ENCODE measurements at places on chromosomes 3 and 15.

DNA sequence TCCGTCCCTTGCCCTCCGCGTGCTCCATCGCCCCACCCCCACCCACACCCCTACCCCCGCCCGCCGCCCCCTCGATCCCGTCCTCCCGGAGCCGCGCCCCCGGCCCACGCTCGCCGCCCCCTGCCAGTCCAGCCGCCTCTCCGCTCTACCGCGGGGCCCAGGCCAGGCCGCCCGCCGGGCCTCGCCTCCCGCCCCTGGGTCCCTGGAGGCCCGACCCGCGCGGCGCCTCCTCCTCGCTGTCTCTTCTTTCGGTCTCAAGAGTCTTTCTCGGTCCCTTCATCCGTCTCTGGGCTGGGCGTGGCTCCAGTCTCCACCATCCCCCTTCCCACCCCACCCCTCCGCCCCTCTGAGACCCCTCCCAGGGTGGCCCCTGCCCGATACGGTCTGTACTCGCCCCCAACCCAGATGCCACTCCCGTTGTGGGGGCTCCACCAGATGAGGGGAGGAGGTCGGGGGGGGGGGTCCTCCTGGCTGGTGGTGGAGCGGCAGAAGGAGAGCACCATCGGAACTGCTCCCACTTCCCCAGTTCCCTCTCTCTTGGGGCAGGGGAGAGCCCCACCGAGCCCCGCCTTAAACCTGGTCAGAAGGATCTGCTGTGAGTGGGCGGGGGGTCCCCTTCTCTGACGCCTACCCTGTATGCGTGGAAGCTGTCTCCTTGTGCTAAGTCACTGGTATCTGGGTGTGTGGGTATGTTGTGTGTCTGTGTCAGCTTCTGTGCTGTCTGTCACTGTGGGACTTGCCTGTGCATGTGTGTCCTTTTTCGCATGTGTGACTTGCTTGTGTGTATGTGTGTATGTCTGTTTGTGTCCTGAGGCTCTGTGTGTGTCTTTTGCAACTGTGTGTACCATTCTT is 1.0 kb downstream of the PRKCD start:
- DNase-seq: peak; percentile 26

GRCh38 chr3:163785693-163786092 is 1292.6 kb downstream of the SI start:
- DNase-seq: no peak

DNA sequence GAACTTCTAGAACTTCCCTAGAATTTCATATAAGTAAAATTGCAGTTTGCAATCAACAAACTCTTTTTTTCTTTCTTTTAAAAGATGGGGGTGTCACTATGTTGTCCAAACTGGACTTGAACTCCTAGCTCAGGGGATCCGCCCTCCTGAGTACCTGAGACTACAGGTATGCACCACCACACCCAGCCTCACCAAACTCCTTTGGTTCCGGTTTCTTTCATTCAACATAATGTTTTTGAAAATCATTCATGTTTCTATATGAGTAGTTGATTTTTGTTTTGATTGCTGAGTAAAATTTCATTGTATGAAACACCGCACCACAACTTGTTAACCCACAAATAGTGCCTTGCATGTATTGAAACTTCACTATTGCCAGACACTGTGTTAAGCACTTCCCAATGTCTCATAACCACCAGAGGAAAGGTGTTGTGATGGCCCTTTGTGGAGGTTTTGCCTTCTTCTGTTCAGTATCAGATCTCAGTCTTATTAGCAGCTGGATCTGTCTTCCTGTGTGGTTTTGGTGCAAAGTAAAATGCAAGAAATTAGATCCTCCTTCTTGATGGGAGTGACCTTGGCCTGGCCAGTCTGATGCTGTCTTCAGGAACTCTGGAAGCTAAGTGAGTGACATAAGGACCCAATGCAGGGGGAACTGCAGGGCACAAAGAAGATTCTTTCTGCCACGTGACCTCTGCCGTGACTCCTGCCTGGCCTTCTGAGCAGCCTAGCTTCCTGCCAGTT is 78.8 kb upstream of the UBE2E1 start:
- no peak for DNase-seq

DNA sequence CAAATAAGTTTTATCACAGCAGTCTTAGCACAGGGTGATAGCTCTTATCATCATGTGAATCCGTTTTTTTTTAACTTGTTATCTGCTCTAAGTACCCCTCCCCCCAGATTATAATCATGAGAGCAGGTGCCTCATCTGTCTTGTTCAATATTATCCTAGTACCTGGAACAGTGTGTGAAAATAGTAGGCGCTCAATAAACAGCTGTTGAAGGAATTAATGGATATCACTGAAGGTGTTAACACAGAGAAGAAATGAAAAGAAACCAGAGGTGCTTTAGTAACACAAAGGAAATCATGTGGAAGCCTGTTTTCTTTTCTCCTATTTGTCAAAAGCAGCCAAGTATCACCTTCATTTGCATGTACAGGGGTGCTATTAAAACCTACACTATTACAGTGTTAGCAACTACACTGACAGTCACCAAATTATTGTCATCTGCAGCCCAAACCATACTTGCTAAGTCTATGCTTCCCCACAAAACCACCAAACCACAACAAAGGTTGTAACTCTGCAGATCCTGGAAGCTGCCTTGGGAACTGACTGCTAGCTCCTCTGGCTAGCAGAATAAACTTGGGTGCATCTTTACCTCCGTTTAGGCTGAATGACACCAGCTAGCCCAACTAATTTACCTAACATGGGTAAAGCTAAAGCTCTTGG is 2.9 kb downstream of the XPC start:
- DNase-seq: peak; percentile 28

GRCh38 chr3:120224237-120224636 is 60.8 kb downstream of the GPR156 start:
- DNase-seq: no peak

GRCh38 chr3:166085164-166085856 is 248.1 kb upstream of the BCHE start:
- DNase-seq: no peak

GRCh38 chr3:184500344-184500923 is 61.2 kb upstream of the EPHB3 start:
- no peak for DNase-seq

- DNase-seq: peak; percentile 2
Measured at GRCh38 chr3:169965562-169966427, 812 bp upstream of the SEC62 start.

DNA sequence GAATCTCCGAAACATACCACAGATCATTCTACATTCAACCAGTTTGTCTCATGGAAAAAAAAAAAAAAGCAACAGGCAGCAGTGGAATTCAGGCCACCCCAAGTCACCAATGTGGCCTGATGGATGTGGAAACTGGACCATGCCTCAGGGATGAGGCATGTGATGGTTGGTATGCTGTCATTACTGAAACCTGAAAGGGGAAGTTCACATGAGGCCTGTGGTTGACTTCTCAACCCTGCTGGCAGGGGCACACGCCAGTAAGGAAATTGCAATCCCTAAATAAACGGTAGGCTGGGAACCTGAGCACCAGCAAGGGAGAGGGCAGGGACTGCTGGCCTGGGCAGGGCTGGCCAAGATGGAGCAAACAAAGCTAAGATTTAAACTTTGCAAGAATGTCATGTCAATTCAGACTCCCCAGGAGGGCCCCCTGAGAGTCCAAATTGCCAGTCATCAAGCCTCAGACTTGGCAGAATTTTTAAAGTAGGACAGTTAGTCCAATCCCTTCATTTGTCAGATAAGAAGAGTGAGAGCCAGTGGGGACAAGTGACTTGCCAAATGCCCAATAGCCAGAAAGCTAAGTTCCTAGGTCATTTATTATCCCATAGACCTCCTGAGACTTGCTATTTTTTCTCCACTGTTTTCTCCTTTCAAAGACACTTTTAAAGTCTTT is 310.4 kb downstream of the ERC2 start:
- DNase-seq: no peak

DNA sequence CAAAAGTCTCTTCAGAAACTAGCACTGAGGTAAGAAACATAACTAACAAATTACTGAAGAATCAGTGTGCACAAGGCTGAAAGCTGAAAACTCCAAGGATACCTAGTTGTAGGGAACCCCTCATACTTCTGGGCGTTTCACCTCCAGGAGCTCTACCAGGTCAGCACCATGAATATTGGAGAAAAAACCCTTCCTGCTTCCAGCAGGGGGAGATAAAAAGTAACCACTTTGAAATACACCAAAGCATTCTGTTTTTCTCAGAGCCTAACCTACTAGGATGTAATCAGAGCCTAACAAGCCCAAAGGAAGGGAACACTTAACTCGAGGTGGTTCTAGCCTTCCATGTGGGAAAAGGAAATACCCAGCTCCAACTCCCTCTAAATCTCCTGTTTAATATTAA is 175.8 kb upstream of the MME start:
- no peak for DNase-seq

- no peak for DNase-seq
Measured at GRCh38 chr15:70030851-70031250, 66.9 kb downstream of the TLE3 start.

GRCh38 chr3:25262322-25262721 is 165.7 kb upstream of the RARB start:
- DNase-seq: no peak

DNA sequence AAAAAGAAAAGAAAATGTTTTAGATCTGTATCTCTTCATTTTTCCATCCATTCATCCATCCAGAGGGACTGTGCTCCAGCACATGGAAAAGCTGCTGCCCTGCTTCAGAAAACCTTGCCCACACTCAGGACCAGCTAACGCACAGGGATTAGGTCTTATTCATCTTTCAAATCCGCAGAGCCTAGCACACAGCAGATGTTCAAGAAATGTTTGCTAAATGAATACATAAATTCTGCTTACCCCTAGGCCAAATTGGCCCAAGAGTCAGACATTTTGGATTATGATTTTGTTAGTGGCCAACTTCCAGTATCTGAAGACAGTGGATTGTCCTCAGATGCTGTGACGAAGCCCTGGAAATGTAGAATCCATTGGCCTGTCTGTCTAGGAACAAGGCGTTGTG is 71.4 kb downstream of the GHSR start:
- no peak for DNase-seq

DNA sequence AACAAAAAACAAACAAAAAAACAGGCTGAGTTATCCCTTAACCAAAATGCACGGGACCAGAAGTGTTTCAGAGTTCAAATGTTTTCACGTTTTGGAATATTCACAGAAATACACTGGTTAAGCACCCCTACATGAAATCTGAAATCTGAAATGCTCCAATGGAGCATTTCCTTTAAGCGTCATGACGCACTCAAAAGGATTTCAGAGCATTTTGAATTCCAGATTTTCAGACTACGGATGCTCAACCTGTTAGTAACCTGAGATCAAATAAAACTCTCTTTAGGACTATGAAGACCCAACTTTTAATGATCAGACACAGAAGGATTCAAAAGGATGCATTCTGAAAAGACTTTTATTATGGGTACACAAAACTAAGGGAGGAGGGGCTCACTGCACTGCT is 9.6 kb downstream of the CLPX start:
- no peak for DNase-seq

- DNase-seq: no peak
Measured at GRCh38 chr3:25448750-25449692, 21.0 kb downstream of the RARB start.

- no peak for DNase-seq
Measured at GRCh38 chr3:8458238-8458661, 43.4 kb upstream of the LMCD1 start.

- DNase-seq: peak; percentile 55
Measured at GRCh38 chr3:125150525-125151441, 61.8 kb downstream of the SLC12A8 start.

- no peak for DNase-seq
Measured at GRCh38 chr15:68379759-68380290, 52.1 kb downstream of the ITGA11 start.

GRCh38 chr3:138434276-138434874 is at the start of gene ESYT3:
TSS of gene ESYT3 (plus strand) at chr3:138434616. CDS start at chr3:138434799, 183 bp downstream.
- DNase-seq: peak; percentile 41

- DNase-seq: no peak
Measured at GRCh38 chr3:71784201-71784913, 591 bp downstream of the PROK2 start.

DNA sequence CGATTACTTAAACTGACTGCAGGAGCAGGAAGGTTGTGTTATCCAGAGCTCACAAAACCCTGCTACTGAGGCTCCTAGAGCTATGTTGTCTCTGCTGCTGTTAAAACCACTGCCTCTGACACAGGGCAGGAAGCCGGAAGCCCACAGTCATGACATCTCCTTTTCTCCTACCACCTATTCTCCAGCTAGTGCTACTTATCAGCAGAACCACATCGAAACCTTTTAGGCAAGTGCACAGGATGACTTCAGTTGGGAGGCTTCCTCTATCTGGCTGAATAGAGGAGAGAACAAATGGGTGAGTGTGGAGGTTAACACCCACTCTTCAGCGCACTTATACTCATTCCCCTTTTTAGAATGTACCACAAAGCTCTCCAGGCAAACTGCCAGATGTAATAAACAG is 638.0 kb downstream of the OTOL1 start:
- no peak for DNase-seq

GRCh38 chr3:188546835-188547670 is 393.1 kb downstream of the LPP start:
- no peak for DNase-seq

DNA sequence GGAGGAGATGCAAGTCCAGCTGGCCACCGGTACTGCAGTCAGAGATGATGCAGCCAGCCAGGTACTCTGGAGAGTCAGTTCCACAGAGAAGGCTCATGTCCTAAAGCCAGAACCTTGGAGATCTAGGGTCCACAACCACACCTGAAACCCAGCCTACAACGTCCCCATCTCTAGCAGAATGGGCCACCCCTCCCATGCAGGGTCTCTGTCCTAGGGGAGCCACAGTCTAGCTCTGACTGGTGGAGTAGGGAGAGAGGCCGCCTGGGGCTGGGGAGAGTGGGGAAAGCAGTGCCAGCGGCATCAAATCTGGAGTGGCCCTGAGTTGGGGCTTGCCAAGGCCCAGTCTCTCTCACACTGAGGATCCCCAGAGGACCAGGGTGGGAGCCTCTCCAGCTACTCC is 43.5 kb downstream of the PTH1R start:
- no peak for DNase-seq
